ENCODE measurements at places on chromosomes 3 and 15. TPM values are rescaled to one million over a fixed set of nuclear protein-coding genes. Genes with fewer than 3 reads are reported as not detected.

The AADAC gene
- total RNA-seq: not detected

The NANOGP8 gene
- total RNA-seq: not detected

The ISG20 gene
- 215 TPM for total RNA-seq

- no peak for DNase-seq
Measured at GRCh38 chr3:151901644-151902285, 28.3 kb downstream of the SUCNR1 start.

DNA sequence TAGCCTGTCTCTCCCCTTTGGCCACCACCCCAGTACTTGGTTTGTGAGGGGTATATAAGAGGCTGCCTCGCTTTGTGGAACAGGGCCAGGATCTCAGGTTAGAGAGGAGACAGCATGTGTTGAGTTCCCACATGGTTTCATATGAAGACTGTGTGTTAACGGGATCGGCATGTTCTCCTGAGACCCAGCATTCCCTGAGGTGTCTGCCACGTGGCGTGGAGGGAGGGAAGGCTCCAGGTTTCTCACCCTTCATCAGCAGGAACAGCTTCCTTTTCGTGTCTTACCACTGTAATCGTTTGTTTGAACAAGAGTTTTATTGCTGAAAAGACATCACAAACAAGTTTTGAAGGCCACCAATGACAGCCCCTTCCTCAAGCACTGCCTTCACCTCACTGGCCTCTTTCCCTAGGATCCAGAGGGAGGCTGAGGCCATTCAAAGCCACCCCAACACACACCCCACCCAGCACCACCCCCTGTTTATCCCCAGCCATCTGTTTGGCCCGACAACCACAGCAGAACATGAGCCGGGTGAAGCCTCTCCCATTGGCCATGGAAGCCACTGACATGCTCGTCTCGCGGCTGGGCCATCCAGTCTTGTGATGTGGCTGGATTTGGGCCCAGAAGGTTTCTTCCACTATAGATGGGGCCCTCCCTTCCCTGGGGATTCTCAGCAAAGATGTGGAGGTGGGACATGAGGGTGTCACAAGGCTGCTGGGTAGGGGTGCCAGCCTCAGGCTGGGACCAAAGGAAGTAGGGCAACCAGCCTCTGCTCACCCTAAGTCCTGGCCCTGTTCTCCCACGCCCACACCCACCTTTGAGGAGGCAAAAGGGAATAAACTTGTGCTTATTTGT, 10.0 kb downstream of the BHLHE40 start:
- DNase-seq: no peak

- no peak for DNase-seq
Measured at GRCh38 chr3:12155828-12156227, 2.9 kb downstream of the TIMP4 start.

GRCh38 chr3:99579965-99580364, 58.4 kb upstream of the COL8A1 start:
- no peak for DNase-seq

DNA sequence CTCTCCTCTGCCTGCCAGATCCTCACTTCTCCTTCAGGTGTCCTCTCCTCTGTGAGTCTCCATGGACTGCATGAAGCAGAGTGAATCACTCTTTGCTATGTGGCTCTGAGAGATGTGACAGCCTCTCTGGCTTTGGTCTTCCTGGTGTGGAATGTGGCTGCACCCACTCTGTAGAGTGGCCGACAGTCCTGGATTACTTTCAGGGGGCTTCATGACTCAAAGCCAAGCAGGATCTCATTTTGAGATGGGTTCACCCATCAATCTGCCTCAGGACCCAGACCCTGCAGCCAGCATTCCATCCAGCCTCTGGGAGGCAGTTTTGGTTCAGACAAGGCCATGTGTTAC, 221.9 kb upstream of the LYSMD4 start:
- DNase-seq: no peak

GRCh38 chr3:122975163-122975923, 52.2 kb downstream of the SEMA5B start:
- DNase-seq: no peak

DNA sequence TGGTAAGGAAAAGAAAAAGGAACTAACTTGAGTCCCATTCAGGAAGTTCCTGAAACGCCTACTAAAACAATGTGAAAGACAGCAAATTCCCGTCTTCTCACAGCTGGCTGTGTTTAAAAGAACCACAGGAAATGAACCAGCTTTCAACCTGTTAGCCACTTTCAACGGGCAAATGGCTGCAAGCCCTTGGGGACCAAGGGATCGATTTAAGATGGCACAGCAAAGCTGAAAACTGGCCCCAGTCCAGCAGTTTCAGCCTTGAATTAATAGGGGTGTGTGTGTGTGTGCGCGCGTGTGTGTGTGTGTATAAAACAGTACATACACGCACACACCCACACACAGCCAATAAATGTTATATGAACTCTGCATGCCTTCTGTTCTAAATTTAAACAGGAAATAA, 168.7 kb upstream of the TMCO5A start:
- no peak for DNase-seq

Measured in activated T-cell treated with anti-CD3 and anti-CD28 coated beads, Interleukin-2, amount 50 U/mL, for 72 hours (primary cell).